ENCODE measurements at places on chromosomes 1 and 21.

- DNase-seq, result no peak
These were observed 65.2 kb upstream of the ST6GALNAC5 start for GRCh38 chr1:76802094-76802493.

GRCh38 chr1:160951443-160952128, 3.0 kb downstream of the ITLN2 start:
- DNase-seq, result peak; percentile 59

- DNase-seq, result no peak
These were observed 42.5 kb downstream of the ETS2 start for GRCh38 chr21:38848187-38848609.

GRCh38 chr1:81121306-81121705, 679.4 kb upstream of the ADGRL2 start:
- DNase-seq, result no peak

GRCh38 chr1:54486907-54487306, 61.1 kb upstream of the ACOT11 start:
- DNase-seq, result no peak

DNA sequence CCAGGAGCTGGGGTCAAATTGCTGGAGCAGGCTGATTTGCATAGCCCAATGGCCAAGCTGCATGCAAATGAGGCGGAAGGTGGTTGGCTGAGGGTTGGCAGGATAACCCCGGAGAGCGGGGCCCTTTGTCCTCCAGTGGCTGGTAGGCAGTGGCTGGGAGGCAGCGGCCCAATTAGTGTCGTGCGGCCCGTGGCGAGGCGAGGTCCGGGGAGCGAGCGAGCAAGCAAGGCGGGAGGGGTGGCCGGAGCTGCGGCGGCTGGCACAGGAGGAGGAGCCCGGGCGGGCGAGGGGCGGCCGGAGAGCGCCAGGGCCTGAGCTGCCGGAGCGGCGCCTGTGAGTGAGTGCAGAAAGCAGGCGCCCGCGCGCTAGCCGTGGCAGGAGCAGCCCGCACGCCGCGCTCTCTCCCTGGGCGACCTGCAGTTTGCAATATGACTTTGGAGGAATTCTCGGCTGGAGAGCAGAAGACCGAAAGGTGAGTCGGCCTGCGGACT, at the start of gene GADD45A:
Gene GADD45A (plus strand): TSS at position 135 of the 491 bp plus-strand sequence. CDS start 294 bp downstream, at position 429.
- DNase-seq, result peak; percentile 92

DNA sequence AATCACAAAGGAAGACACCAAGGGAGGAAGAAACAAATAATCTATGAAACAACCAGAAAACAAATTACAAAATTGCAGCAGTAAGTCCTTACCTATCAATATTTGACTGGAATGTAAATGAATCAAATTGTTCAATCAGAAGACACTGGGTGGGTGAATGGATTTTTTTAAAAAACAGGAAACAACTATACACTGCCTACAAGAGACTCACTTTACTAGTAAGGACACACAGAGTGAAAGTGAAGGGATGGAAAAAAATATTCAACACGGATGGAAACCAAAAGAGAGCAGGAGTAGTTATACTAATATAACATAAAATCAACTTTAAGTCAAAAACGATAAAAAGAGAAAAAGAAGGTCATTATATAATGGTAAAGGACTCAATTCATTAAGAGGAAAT, 6.4 kb upstream of the PRSS38 start:
- no peak for DNase-seq

GRCh38 chr21:44582055-44582454, 1.7 kb upstream of the KRTAP10-5 start:
- no peak for DNase-seq

DNA sequence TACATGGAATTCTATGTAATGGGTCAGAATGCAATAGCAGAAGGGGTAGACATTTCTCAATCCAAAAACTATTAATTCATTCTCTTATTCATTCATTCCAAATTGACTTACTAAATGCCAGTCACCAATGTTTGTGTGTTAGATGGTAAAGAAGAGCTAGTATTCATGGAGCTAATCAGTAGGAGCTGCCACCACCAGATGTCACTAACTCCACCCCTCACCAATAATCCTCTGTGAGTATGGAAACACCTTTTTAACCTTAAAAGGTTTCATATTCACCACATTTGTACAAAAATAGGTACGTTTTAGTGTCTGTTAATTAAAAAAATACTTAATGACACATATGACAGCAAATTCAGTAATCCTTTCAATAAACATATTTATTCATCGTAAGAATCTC, 131.8 kb upstream of the PKN2 start:
- DNase-seq, result no peak

- DNase-seq, result no peak
These were observed 1051.7 kb downstream of the TTLL7 start for GRCh38 chr1:82947278-82947677.

- DNase-seq, result no peak
These were observed 4.0 kb upstream of the FTCD start for GRCh38 chr21:46159390-46159789.

- DNase-seq, result no peak
These were observed 171.4 kb downstream of the TGFB2 start for GRCh38 chr1:218516526-218516925.

DNA sequence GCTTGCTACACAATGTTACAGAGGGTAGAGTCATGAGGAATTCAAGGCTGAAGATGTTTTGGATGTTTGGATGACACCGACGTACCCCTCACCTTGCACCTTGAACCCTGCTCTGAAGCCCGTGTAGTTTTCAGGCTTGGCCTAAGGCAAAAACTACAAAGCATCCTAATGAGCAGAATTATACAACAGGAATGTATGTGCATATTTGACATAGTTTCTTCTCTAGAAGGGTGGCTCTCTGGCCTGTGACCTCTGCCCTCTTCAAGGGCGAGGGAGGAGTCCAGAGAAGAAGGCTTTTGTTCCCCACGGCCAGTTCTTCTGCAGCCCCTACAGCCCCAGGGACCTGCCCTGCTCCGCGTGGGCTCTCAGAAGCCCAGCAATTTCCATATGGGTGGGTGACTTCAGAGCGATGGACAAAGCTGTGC, 43.3 kb downstream of the L1TD1 start:
- no peak for DNase-seq

- no peak for DNase-seq
These were observed 35.7 kb downstream of the PTGFR start for GRCh38 chr1:78526496-78526895.

GRCh38 chr1:94753171-94753972, 66.8 kb upstream of the SLC44A3 start:
- no peak for DNase-seq

DNA sequence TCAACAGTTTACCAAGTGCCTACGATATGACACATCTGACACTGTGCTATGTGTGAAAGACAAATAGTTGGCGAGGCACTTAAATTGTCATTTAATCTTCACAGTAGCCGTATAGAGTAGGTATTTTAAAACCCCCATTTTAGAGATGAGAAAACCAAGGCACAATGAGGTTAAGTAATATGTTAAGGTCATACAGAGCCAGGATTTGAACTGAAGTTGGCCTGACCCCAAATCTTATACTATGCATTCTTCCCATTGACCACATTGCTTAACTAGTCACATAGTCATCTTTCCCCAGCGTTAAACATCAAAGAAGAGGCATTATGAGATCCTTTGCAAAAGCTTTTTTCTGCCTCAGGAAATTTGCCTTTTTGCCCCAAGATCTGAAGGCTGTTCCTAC, 3.9 kb downstream of the INKA2 start:
- DNase-seq, result no peak

GRCh38 chr1:183272390-183272848, 86.4 kb downstream of the LAMC2 start:
- DNase-seq, result no peak

GRCh38 chr1:245397771-245398170, 243.0 kb downstream of the KIF26B start:
- DNase-seq, result no peak

- DNase-seq, result no peak
These were observed 32.4 kb upstream of the CEP350 start for GRCh38 chr1:179921981-179922872.

GRCh38 chr1:195373856-195374255, 1234.4 kb downstream of the KCNT2 start:
- DNase-seq, result no peak

DNA sequence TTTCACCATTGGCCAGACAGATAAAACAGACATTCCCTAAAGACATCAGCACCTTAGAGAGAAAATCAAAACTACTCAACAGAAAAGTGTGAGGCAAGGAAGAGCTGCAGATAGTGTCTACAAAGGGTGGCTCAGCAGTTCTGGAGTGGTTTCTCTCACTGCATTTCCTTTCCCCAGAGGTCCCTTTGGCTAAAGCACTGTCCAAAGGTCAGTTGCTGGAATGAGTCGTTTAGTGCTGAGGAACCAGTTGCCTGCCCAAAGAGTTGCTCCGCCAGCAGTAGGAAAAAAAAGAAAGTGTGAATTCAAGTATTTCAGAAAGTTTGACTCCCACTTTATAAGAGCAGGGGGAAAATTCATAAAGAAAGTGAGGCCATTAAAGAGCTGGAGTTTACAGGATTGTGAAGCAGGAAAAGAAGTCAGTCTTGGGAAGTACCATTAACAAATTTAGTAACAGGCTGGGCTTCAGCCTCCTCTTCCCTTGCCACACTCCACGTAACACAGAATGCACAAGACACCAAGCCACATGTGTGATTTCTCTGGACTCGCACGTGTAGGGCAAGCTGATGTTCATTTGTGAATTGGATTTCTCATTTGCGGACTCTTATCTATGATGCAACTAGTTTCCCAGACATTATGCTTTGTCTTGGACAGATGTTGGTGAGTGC, 122.2 kb downstream of the RUNX1 start:
- no peak for DNase-seq

- no peak for DNase-seq
These were observed 284.1 kb downstream of the HHIPL2 start for GRCh38 chr1:222263791-222264190.

DNA sequence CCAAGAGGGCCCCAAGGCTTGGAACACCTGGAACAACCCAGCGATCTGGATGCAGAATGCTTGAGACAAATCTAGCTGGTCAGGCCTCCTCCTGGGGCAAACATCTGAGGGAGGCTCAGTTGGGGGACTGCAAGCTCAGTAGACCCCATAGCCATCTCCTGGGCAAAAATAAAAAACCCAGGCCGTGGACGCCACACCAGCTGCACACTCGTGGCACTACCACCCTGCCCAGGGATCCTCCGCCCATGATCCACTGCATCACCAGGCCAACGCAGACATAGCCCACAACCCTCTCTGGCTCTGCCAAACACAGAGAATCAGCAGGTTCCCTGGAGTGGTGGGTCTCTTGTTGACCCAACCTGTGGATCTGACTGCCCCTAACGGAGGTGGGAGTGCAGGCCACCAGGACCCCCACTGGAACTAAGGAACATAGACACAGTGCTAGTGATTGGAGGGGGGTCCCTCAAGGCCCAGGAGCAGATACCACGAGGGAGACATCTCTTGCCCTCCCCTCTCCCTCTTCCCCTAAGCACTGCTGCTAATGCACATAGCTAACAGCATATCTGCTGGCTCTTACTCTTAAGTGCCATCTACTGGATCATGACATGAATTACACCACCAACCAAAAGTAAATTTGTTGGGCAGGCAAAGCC, 147.2 kb downstream of the CHD1L start:
- peak; percentile 61 for DNase-seq

- DNase-seq, result no peak
These were observed 47.0 kb upstream of the AIM2 start for GRCh38 chr1:159123587-159123986.

All from DMS153 (cell line).